ENCODE measurements at places on chromosomes 13 and 19.

GRCh38 chr13:94609196-94609595 is 7.5 kb downstream of the GPR180 start:
- DNase-seq, result no peak

DNA sequence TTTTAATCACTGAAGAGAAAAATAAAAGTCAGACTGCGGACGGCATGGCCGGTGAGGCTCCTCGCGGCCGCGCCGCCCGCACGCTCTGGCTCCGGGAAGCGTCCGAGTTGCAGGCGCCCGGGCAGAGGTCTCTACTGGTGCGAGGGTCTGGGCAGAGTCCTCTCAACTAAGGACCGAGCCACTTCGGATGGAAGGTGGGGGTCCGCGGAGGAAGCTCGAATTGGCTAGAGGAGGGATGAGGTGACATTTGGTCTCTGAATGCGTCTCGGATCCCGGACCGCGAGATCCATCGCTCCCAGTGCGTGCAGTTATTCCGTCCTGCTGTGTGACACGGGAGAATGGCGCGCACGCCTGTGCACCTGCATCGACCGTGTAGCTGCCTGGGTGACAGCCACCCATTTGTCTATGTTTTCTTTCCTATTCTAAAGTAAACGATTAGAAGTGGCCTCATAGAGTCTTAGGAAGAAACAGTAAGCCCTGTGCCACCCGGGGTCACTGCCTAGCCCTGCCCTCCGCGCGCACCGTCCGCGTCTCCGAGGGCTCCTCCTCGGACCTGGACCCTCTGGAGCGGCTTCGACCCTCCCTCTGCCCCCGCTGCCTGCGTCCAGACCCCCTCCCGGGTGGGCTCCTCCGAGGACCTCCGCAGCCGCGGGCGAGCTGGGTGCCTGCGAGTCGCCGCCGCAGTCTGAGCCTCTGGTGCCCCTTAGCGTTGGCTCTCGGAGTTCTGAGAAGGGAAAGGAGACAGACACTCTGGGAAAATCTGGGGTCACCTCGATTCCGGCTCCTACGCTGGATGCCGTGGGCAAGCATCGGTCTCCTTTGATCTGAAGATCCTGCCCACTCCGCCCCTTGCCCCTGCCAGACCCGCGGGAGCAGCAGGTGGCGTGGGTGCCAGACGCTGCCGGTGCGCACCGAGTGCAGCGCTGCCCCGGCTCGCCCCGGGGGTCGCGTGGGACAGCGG is 347.4 kb downstream of the LIG4 start:
- peak; percentile 83 for DNase-seq

DNA sequence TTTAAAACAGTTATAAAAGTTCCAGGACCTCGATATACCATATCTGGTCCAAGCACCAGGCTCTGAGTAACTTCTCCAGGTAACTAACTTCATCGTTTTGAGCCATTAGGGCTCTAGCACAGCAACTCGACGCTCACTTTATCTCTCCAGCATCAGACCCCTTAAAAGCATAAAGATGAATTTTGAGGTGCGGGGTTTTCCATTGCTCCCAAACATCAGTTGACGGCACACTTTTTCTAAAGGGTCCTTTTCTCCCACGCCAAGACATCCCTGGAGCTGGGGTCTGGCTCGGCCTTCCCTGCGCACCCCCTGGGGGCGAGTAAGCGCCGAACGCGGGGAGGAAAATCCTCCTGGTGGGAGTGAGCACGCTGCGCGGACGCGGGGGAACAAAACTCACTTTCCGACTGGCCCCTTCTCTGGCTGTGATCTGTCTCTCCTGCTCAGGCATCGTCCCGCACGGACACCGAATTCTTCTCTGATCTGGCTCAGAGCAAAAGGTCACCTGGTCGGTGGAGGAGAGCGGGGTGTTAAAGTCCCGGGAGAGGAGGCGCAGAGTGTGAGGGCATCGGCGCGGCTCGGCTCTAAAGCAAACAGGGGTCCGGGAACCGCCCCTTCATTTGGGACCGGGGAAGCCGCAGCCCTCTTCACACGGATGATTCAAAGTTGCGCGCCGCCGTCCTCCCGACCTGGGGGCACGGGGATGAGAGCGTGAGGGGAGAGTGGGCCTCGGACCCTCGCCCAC is at the start of gene ATP7B:
Gene ATP7B, minus strand, starts transcription at position 561 of the 742 bp plus-strand sequence. Its CDS starts 113 bp downstream, at position 448.
- no peak for DNase-seq

- peak; percentile 15 for DNase-seq
These were observed 601 bp upstream of the ZNF749 start for GRCh38 chr19:57434386-57435061.

- DNase-seq, result no peak
These were observed 536 bp downstream of the UBA2 start for GRCh38 chr19:34428549-34429285.

DNA sequence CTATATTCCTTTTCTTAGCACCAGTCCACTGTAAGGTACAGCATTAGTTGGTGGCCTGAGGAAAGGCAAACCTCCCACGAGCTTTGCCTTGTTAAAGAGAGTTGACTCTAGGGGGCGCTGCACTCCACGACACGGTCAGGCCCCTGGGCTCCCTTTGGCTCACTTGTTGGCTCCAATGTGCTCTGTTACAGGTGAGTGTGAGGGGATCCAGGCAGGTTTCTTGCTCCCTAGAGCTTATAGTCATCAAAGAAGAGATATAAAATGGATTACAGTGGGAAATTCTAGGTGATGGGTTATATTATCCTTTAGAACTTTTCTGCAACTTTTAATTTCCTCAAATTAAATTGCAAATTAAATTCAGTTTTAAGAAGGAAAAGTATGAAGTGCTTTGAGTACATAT is 3.7 kb downstream of the WDR87 start:
- DNase-seq, result peak; percentile 61

DNA sequence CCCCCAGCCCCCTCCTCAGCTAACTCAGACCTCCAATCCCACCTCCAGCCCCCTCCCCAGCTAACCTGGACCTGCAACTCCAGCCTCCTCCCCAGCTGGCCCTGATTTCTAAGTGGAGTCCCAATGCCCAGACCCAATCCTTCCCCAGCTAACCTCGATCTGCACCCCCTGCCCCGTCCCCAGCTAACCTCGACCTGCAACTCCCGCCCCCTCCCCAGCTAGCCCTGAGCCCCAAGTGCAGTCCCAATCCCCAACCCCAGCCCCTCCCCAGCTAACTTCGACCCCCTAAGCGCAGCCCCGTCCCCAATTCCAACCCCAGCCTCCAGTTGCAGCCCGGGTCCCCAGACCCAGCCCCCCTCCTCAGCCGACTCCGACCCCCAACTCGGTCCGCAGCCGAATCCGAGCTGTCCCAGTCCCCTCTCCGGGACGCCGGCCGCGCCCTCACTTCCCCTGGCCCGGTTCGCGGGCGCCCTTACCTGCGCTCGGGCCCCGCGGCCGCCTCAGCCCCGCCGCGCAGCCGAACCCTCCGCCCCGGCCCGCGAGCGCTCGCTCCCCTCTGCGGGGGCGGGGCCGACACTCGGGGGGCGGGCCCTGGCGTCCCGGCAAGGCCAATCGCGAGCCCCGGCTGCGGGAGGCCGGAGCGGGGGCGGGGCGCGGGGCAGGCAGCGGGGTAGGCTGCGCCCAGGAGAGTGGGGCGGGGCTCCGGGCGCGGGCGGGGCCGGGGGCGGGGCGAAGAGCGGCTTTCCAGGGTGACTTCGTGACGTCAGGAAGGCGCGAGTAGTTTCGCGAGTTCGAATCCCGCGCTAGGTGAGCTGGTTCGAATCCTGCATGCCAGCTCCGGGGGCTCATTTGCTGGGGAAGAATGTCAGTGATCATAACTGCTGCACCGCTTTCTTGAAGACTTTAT is at the start of gene GNG7:
Gene GNG7, minus strand, starts transcription at position 525 of the 907 bp plus-strand sequence. CDS start 182,006 bp downstream, outside the sequence.
- DNase-seq, result peak; percentile 61

DNA sequence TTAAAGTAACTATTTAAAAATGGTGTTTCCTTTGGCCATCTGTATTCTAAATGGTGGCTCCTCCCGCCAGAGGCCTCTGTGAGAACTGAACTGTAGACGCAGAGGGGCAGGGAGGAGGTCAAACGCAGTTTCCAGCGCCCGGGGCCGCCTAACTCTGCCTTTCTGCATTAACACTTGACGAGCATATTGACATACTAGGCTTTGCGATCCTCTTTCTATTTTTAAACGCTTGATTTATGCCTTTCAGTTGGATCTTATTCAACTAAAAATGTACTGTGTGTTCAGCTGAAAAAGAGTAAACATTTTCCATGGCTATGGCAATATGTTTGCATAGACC is 74.7 kb downstream of the SPACA7 start:
- peak; percentile 79 for DNase-seq

- no peak for DNase-seq
These were observed 764.4 kb downstream of the LIG4 start for GRCh38 chr13:107450931-107451330.

- no peak for DNase-seq
These were observed 198.7 kb downstream of the KCTD12 start for GRCh38 chr13:76687467-76687866.

- DNase-seq, result no peak
These were observed 12.7 kb downstream of the KDM4B start for GRCh38 chr19:4981681-4981958.

- no peak for DNase-seq
These were observed 23.9 kb upstream of the MATK start for GRCh38 chr19:3809881-3810707.

GRCh38 chr13:26095338-26095737 is 43.5 kb upstream of the SHISA2 start:
- no peak for DNase-seq

GRCh38 chr19:57192077-57192420 is 749 bp downstream of the ZNF264 start:
- DNase-seq, result no peak

GRCh38 chr13:44646044-44646443 is 69.9 kb upstream of the TSC22D1 start:
- no peak for DNase-seq

GRCh38 chr13:77335543-77335942 is 8.6 kb upstream of the MYCBP2 start:
- no peak for DNase-seq

DNA sequence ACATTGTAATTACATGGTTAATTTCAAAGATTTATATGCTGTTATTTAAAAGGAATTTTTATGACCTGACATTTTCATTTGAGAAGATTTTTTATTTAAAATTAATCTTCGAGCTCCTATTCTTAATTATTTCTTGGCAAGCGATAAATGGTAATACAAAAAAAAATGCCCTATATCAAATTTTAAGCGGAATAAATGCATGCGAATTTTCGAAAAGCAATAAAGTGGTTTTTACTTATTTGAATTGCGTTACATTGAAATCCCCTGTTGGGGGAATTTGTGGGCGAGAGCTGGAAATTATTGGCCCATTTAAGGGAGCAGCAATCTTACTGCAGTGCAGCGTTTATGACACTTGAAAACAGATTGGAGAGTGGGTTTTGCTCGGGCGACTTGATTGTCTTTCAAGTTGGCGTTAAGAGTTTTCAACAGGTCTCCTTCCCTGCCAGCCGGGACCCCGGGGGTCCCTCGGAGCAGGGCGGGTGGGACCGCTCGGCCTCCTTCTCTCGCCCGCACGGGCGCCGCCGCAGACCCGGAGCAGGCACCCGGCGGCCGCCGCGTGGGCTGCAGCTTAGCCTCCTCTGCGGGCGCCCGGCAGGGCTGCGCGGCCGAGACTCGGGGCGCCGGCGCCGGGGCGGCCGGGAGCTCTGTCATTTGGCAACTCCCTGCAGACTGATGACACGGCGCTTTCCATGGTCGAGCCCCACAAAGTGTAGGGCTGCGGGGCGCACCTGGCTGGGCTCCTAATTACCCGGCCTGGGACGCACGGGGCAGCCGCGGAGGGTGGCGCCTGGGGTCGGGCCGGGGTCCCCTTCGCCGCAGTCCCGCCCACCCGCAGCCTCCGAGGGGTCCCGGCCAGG is 255.1 kb upstream of the SOX21 start:
- peak; percentile 38 for DNase-seq

- DNase-seq, result no peak
These were observed 10.6 kb downstream of the NANOS3 start for GRCh38 chr19:13887517-13887916.

- no peak for DNase-seq
These were observed 97.5 kb downstream of the TNFSF11 start for GRCh38 chr13:42671502-42671901.

- no peak for DNase-seq
These were observed 7.8 kb downstream of the PODNL1 start for GRCh38 chr19:13930402-13930801.

- DNase-seq, result no peak
These were observed 4.5 kb downstream of the ADAT3 start for GRCh38 chr19:1909761-1910080.

DNA sequence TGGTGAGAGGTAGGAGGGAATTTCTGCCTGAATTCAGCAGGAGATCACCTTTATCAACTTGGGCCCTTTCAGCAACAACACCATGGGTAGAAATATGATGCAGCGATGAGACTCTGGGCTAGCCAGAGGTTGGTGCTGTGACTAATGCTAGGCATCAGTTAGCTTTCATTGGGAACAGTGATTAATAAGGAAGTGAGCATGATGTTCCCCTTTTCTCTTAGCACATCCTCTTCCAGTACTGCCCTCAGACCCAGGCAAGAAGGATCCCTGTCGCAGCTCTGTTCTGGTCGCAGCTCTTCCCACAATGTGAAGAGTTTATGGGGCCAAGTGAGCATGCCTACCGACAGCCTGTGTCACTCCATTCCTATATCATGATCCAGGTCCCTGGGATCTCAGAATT is 100.5 kb downstream of the FLT1 start:
- no peak for DNase-seq
